T-helper 22 cell (primary cell): ENCODE measurements at places on chromosomes 1 and 21.

GRCh38 chr1:14919751-14920150 is 233.8 kb upstream of the TMEM51 start:
- DNase-seq, result no peak

- DNase-seq, result no peak
Observed at GRCh38 chr1:230728710-230729392, 14.9 kb upstream of the AGT start.

DNA sequence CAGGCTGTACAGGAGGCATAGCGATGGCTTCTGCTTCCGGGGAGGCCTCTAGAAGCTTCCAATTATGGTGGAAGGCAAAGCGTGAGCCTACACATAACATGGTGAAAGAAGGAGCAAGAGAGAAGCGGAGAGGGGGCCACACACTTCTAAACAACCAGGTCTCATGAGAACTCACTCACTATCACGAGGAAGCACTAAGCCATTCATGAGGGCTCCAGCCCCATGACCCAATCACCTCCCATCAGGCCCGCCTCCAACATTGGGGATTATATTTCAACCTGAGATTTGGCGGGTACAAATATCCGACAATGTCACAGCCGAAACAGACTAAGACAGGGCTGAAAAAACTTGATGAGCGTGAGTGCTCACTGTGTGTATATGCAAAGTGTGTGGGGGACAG is 89.3 kb upstream of the CNIH3 start:
- no peak for DNase-seq

- no peak for DNase-seq
Observed at GRCh38 chr1:171247501-171247900, 793 bp upstream of the FMO1 start.

DNA sequence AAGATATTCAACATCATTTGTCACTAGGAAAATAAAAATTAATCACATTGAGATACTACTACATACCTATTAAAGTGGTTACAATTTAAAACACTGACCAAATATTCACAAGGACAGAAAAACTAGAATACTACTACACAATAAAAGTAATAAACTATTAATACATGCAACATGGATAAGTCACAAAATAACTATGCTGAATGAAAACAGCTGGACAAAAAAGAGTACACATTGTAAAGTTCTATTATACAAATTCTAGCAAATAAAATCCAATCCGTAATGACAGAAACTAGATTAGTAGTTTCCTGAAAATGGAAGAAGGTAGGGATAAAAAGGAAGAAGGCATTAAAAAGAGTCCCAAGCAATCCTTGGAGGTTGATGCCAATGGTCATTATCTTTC is 348.7 kb upstream of the PTBP2 start:
- DNase-seq, result no peak

DNA sequence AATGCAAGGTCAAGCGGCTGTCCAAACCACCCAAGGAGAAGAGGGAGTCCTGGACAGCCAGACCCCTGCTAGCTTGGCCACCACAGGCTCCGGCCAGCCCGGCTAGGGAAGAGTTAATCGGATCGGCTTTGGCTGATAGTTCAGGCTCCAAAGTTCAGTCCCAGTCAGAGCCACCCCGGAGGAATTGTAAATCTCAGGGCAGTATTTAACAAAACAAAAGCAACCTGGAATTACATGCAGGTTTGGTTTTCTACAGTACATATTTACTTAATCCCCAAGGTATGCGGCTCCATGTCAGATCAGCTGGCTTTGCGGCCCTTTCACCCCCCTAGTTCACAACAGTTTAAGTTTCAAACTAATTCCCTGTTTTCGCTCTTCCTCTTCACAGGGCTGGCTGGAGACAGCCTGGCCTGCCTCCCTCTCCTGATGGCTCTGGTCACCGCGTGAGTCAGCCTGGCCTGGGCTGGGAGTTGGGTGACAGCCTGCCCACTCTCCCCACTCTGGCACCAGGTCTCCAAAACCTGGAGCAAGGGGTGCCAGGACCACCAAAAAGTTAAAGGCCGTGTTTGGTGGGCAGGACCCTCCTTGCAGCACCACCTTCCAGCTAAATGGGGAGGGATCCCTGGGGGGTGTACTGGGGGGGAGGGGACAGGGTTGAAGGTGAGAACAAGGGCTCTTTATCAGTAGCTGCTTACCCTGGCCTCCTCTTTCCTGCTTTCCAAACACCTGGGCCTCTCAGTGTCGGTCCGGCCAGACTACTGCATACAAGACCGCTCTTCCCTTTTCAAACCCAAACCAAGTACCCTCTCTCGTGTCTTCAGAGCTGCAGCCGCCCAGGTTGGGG is 1.9 kb downstream of the DHRS3 start:
- DNase-seq, result no peak

GRCh38 chr1:214747050-214747635 is 144.1 kb downstream of the CENPF start:
- no peak for DNase-seq

GRCh38 chr1:65431111-65431705 is 10.7 kb downstream of the LEPR start:
- DNase-seq, result no peak

- no peak for DNase-seq
Observed at GRCh38 chr1:12661606-12662219, 17.8 kb downstream of the AADACL4 start.

- DNase-seq, result no peak
Observed at GRCh38 chr1:186183970-186184628, 191.0 kb downstream of the TPR start.

GRCh38 chr1:229073251-229073650 is 197.7 kb upstream of the RAB4A start:
- no peak for DNase-seq

- peak; percentile 13 for DNase-seq
Observed at GRCh38 chr1:174021591-174022079, 522 bp downstream of the RC3H1 start.

DNA sequence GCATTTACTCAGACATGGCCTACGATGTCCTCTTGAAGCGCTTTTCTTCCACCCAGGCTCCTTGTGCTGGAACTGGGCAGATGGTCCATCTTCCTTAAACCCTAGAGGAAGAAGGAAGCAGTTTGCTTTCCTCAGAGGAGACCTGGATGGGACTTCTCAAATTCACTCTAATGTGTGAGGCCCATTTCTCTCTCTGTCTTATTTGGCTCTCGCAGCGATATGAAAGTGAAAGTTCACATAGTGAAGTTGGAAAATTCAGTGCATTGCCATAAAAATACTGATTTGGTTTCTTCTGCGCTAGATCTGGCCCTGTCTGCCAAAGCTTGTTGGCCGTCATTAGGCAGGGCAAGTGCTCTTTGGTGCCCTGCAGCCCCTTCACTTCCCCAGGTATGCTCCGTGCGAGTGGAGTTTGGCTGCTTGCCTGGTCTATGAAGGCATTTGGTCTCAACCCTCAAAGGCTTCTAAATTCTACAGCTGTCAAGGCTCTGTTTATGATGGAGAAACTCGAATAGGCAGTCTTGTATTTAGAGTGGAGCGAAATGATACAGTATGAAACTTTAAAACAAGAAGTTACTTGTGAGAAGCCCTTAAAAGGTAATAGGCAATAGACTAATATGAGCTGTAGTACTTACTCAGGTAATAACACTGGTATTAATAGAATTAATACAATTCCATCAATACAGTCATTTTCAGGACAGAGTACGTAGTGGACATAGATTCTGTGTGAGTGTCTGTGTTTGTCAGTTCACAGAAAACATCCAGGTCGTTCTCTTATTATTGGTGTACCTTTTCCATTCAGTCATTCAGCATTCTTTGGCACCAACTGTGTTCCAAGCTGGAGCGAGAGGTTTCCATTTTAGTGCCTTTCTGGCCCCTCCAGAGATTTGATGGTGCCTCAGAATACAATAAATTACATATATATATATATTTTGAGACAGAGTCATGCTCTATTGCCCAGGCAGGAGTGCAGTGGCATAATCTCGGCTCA is 20.5 kb downstream of the SZRD1 start:
- DNase-seq, result no peak
